ENCODE measurements at places on chromosomes 3 and 15.

- no peak for DNase-seq
These were observed 97.7 kb upstream of the P2RY1 start for GRCh38 chr3:152737021-152737908.

GRCh38 chr3:197368330-197368729 lies 69.9 kb upstream of the DLG1 start:
- DNase-seq, result no peak

DNA sequence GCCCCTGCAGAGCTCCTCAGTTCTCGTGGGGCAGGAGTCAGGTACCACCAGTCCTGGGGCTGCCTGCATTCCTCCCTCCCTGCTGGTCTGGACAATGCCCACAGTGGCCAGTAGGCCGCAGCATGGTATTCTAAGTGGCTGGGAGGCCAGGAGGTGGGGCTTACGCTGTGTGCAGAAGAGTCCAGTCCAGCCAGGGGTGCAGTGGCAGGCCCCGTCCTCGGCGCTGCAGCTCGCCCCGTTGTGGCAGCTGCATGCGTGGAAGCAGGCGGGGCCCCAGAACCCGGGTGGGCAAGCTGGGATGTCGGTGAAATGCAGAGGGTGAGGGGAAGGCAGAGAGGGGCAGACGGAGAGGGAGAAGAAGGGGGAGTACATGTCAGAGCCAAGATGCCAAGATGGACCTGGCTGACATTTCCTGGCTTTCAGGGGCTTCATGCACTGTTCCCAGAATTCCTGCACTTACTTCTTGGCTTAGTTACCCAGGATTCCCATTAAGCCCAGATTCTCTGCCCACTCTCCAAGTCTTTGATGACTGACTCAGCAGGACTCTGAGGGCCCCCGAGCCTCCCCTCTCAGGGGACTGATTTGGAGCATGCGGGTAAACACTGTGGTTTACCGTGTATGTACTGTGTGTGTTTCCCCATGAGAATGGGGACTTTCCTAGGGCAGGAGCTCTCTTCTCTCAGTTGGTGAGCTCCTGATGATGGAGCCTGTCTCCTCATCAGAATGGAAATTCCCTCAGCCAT lies 47.5 kb downstream of the RAB11A start:
- peak; percentile 5 for DNase-seq

DNA sequence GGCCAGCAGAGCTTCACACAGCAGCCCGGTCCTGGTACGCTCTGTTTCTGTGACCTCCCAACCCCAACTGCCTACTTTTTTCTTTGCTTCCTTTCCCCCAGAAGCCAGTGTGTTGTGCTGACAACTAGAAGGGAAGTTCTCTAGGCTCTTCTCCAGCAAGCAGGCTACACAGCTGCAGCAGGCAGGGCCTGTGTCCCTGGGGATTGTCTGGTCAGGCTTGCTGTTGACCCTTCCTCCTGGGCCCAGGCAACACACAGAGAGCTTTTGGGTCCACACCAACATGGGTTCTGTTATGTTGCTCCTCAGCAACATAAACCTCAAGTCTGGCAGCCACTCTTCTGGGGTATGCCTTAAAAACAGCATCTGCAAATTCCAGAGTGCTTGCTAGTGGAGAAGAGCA lies 36.2 kb upstream of the TSPAN3 start:
- DNase-seq, result no peak

DNA sequence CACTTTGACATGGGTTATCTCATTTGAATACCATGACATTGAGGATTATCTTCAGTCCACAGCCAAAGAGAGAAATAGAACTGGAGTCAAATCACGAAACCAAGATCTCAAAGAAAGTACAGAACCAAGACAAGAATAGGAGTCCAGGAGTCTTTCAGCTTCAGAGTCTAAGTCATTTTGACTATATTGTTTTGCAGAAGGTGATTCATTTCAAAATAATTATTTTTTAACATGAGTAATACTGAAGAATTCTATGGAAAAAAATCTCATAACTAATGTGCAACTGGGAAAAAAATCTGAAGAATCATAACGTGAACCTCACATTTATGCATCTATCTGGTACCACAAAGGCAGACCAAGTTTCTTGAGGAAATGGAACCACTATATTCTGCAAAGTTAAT lies 60.3 kb downstream of the UBE3A start:
- no peak for DNase-seq

DNA sequence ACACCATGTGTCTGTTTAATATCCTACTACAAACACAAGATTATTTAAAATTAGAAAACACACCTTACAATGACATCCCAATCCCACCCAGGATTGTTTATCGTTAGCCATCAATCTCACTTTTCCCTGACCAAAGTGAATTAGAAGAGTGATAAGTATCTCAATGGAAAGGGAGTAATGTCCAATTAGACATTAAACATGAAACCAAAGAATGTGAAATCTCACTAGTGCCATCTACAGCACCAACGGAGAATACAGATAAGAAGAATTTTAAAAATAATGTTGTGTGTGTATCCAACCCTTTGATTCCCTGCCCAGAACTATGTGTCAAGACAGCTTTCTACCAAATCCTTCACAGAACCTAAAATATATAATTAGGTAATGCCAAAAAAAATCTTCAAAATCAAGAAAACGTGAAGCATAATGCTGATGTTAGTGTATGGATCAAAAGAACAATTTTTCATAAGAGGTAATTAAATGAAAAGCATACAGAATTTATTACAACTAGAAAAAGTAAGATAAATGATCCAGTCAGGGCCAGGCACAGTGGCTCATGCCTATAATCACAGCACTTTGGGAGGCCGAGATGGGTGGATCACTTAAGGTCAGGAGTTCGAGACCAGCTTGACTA lies 64.2 kb downstream of the SCAPER start:
- no peak for DNase-seq

GRCh38 chr3:170307671-170308405 lies 49.7 kb upstream of the SKIL start:
- DNase-seq, result no peak

DNA sequence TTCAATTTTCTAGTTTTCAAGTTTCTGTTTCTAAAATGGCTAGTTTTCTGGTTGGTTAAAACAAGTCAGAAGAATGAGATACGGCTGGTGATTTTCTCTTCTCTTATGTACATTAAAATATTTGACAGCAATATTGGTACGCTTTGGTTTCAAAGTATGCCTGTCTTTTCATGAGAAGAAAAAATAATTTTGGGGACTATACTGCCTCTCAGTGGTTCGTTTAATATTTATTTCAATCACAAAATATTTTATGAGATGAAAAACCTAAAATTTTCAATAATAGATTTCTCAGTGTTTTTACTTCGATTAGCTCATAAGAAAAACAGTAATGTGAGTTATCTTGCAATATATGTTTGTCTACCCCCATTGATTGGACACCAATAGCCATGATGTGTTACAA lies 72.8 kb upstream of the AADACL2 start:
- DNase-seq, result no peak

GRCh38 chr15:41105348-41106334 lies 10.4 kb downstream of the INO80 start:
- no peak for DNase-seq

- no peak for DNase-seq
These were observed 464.2 kb downstream of the MECOM start for GRCh38 chr3:169199283-169199682.

- no peak for DNase-seq
These were observed 6.6 kb downstream of the STIMATE start for GRCh38 chr3:52890735-52891134.

- no peak for DNase-seq
These were observed 54.2 kb downstream of the MAP4 start for GRCh38 chr3:47961815-47962606.

- DNase-seq, result no peak
These were observed 73.4 kb downstream of the CPN2 start for GRCh38 chr3:194277786-194278130.

GRCh38 chr3:133394561-133395311 lies 5.1 kb upstream of the BFSP2 start:
- DNase-seq, result no peak

DNA sequence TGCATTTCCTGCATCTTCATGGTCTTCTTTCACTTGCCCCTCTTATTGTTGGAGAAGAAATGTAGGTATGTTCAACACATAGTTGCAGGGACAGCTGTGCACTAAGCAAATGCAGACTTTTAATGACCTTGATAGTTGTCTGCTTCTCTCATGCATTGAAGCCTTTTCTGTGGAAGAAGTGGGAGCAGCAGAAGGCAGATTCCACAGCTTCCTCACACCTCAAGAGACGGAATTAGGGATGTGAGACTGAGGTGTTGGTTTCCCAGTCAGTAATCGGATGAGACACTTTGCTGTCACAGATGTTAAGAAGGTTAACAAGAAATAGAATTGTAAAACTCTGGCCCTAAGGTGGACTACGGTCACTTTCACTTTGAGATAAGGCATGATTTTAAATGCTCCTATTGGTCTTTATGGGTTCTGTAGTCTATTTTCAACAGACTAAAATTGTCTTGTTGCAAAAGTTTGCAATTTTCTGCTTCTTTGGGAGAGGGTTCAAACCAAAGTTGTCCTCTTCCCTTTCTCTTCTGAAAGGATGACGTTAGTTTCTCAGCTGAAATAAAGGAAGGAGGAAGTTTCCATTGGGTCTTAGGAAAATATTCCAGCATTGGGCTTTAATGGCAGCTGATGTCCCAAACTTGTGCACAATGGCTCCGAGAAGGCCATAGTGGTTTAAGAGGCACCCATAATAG lies 117.4 kb downstream of the LPP start:
- DNase-seq, result no peak

DNA sequence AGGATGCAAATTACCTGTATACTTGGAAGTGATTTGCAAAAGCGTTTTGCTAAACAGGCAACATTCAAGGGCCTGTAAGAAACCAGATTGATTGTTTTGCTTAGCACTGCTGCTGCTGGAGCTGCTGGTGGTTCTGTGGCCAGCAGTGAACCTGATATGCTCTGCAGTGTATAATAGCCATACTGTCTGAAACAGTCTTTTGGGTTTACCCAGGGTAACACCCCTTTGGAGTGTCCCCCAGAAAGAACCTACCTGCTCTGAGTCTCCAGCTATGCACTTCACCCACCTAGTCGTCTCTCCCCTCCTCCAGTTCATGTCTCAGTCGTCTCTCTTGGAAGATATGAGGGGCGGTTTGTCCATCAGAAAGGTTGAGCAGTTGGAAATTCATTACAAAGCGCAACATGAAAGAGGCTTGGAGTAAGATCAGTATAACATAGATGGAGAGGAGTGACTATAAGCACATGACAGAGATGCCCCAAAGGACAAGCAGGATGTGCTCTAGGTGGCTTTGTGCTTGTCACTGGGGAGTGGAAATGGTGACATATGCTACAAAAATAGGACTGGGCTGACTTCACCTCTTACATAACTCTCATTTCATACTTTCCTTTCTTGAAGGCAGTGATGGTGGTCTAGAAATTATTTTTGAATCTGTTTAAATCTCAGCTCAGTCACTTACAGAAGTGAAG lies 3.8 kb downstream of the MKRN2 start:
- no peak for DNase-seq

DNA sequence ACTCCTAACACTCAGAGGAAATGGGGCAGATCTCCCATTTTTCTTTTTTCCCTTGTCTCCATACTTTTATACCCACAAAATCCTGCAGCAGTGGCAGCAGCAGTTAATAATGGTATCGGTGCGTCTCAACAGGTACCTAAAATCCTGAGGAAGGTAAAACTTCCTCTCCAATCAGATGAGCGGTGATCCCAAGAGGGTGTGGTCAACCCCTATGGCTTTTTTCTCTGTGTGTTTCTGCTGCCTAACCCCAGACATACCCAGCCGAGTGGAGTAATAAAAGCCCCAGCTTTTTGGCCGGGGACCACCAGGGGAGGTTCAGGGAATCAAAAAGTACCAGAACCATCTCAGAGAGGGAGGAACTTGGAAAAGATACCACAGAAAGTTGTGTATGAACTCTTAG lies 9.1 kb downstream of the GK5 start:
- no peak for DNase-seq

- no peak for DNase-seq
These were observed 10.1 kb downstream of the USP3 start for GRCh38 chr15:63514531-63514943.

DNA sequence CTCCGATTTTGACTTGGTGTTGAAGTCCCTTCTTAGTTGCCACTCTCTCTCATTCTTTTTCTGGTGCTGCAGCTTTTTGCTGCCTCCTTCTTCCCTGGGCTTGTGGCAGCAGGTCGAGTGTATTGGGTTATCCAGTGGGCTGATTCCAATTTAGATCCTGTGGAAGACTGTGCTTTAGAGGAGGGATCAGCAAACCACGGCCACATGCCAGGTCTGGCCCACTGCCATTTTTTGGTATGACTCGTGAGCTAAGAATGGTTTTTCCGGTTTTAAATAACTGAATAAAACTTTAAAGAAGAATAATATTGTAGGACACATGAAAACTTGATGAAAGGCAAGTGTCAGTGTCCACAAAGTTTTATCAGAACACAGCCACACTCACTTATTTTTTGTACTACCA lies 330.5 kb downstream of the ROBO2 start:
- DNase-seq, result no peak

DNA sequence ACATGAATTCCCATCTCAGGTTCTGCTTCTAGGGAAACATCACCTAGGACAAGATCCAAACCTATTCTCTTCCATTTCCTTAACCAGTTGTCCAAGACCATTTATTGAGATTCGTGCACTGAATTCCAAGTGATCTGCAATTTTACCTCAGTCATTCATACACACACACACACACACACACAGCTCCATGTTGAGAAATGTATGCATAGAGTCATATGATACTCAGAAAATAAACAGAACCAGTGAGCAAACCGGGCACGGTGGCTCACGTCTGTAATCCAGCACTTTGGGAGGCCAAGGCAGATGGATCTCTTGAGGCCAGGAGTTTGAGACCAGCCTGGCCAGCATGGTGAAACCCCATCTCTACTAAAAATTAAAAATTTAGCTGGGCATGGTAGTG lies 6.1 kb upstream of the KPNA1 start:
- no peak for DNase-seq

DNA sequence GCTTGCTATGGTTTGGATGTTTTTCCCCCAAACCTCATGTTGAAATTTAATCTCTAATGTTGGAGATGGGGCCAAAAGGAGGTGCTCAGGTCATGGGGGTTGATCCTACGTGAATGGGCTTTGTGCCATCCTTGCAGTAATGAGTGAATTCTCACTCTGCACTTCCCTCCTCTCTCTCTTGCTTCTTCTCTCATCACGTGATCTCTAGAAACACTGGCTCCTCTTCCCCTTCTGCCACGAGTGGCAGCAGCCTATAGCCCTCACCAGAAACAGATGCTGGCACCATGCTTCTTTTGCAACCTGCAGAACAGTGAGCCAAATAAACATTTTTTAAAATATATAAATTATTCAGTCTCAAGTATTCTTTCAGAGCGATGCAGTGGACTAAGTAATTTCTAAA lies 13.3 kb upstream of the PLSCR1 start:
- no peak for DNase-seq

- DNase-seq, result peak; percentile 76
These were observed 27.6 kb upstream of the CXCR6 start for GRCh38 chr3:45915518-45916231.

DNA sequence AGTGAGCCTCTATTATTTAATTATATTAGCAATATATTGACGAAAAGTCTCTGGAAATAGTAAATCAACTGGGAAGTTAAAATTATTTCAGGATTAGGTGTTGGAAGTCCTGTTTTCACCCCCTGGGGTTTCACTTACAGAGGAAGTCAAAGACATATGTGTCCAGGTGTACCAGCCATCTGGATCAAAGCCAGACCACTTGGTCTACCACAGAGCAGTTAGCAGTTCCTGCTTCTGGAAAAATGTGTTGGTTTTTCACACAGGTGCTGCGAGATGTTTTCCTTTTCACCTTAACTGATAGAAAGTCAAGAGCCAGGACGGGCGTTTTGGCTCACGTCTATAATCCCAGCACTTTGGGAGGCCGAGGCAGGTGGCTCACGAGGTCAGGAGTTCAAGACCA lies 13.1 kb downstream of the MME start:
- DNase-seq, result no peak

Measured in stimulated activated CD4-positive, alpha-beta T cell treated with anti-CD3 and anti-CD28 coated beads, Interleukin-2, amount 100 ng/mL, for 4 hours (primary cell).